SIG-M5 (cell line): ENCODE measurements at places on chromosomes 11 and 22.

- no peak for DNase-seq
These were observed 4.7 kb downstream of the DDIAS start for GRCh38 chr11:82906236-82906635.

DNA sequence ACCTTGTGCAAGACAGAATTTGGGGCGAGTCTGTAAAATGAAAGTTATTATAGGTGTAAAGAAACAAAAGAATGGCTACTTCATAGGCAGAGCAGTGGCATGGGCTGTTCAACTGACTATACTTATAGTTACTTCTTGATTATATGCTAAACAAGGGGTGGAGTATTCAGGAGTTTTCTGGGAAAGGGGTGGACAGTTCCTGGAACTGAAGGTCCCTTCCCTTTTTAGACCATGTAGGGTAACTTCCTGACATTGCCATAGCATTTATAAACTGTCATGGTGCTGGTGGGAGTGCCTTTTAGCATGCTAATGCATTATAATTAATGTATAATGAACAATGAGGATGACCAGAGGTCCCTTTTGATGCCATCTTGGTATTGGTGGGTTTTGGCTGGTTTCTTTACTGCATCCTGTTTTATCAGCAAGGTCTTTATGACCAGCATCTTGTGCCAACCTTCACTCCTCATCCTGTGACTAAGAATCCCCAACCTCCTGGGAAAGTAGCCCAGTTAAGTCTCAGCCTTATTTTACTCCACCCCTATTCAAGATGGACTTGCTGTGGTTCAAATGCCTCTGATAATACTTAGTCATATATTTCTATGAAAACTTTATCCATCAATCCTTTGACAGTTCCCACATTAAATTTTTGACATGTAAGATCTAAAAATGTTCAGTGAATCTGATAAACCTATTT lies 118.6 kb downstream of the ARHGAP42 start:
- DNase-seq = no peak

DNA sequence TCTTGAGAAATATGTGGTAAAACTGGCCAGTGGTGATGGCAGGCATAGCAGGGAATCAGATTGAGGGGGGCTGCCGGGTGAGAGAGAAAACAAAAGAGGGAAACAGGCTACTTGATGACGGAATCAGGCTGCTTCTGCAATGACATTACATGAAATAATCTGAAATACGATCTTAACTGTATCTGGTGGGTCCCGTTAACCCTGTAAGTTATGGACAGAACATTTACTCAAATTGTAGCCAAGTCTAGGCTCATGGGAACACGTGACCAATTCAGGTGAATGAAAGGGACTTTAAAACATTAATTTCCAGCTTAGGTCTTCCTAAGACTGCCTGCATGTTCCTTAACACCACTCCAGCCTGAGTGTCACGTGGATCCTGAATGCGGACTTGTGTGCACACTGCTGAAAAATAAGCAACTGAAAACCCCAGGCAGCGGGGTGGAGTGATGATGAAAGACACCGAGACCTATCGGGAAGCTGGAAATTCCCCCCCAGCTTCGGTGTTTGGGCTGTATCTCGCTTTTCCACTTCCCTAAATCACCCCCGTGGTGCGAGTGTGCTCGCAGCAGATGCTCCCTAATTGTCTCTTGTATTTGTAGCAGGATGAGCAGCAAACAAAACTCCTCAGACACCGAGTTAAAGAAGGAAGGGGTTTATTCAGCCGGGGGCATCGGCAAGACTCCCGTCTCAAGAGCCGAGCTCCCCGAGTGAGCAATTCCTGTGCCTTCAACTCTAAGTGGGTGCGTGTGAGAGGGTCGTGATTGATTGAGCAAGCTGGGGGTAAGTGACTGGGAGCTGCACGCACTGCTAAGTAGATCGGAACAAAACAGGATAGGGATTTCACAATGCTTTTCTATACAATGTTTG lies 145.0 kb upstream of the GRK3 start:
- DNase-seq = no peak

DNA sequence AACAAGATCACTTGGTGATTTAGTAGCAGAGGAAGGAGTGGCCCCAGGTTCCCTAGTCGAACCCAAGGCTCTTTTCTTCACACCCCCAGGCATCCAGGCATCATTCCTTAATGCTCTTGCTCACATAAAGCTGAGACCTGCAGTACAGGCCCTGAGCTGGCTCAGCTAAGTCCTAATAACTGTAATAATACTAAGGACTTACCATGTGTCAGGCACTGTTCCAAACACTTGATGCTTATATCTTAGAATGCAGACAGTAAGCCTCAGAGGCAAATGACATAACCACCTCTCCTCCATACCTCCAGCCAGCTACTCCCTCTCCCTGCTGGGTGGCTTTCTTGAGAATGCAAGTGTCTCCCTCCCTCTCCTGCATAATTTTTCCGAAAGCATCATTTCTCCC lies 33.2 kb downstream of the ANKK1 start:
- DNase-seq = no peak

GRCh38 chr11:71199226-71199820 lies 53.1 kb downstream of the SHANK2 start:
- DNase-seq = no peak

DNA sequence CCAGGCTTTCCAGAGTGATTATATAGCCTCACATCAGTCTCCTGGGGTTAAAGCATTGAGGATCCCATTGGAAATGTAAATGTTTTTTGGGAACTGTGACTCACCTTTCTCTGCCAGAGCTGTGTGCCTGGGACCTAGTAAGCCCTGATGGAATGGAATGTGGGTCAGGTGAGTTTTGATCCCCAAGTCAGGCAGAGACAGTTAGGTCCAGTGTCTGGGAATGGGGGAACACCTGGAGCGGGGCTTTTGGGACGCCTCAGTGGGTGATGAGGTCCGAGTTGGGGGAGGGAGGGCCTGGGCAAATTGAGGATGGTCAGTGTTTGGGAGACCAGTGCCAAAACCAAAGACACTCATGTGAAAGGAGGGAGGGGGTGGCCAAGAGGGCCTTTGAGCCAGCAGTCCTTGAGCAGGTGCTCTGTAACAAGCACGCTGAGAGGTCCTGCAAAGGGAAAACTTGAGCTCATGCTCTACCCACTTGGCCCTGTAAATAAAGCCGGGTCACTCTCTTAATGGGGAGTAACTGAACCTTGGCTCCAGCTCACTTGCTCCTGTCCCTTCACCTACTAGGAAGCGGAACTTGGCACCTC lies 104.7 kb downstream of the NAV2 start:
- no peak for DNase-seq

DNA sequence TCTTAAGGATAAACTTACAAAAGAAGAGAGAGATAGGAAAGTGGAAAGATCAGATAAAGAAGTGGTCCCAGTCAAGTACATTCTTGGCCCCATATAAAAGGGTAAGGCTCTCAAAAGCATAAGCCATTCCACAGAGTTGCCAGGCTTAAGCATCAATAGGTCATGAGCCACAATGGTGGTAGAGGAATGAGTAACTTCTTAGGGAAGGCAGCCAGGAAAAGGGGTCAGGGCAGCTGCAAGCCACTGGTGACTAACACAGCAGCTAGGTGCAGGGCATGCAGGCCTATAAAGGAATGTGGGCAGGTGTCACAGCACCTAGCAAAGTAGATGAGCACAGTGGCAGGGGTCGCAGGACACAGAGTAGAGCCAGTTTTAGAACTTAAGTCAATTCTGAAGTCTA lies 302.6 kb upstream of the FAT3 start:
- no peak for DNase-seq

GRCh38 chr11:80388130-80388529 lies 947.3 kb upstream of the TENM4 start:
- no peak for DNase-seq

- no peak for DNase-seq
These were observed 667.5 kb downstream of the NTM start for GRCh38 chr11:132037956-132038355.

DNA sequence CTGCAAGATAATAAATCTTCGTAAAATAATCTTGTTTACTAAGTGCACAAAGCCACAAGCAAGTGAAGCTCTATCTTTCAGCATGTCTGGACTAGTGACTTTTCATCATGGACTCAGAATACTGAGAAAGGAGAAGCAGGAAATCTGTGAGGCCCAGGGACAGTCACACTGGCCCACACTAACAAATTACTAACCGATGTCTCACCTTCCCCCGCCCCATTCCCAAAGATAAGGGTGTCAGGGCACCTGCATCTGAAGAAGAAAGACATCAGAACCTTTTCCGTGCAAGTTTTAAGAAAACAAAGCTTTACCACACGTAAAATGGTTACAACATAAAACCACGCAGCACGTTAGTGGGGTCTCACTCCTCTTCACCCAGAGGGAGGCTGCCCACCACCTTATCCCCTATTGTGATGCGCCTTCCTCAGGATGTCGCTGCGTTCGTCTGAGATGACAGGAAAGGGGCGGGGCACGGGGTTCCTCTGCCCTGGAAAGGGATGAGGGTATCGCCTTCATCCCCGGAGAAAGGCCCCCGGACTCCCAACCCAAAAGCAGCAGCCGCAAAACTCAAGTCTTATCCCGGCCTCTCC lies 616 bp downstream of the BTBD10 start:
- DNase-seq = no peak
